ENCODE measurements at places on chromosomes 13 and 19. TPM values are rescaled to one million over a fixed set of nuclear protein-coding genes. Genes with fewer than 3 reads are reported as not detected.
A peak's percentile ranks its signal among the peaks of the same experiment; 100 is the strongest.

The ATP1A3 gene
- total RNA-seq, result under 0.01 TPM

The SIGLECL1 gene
- total RNA-seq, result not detected

The FLT3 gene
- not detected for total RNA-seq

The CPAMD8 gene
- total RNA-seq, result 0.51 TPM

The ZNF726 gene
- 0.51 TPM for total RNA-seq

The SUGT1 gene
- 45.7 TPM for total RNA-seq

- peak; percentile 23 for DNase-seq
Observed at GRCh38 chr13:112943309-112944125, 25.5 kb upstream of the MCF2L start.

- DNase-seq, result peak; percentile 6
Observed at GRCh38 chr13:49214917-49215376, 5.2 kb upstream of the MLNR start.

DNA sequence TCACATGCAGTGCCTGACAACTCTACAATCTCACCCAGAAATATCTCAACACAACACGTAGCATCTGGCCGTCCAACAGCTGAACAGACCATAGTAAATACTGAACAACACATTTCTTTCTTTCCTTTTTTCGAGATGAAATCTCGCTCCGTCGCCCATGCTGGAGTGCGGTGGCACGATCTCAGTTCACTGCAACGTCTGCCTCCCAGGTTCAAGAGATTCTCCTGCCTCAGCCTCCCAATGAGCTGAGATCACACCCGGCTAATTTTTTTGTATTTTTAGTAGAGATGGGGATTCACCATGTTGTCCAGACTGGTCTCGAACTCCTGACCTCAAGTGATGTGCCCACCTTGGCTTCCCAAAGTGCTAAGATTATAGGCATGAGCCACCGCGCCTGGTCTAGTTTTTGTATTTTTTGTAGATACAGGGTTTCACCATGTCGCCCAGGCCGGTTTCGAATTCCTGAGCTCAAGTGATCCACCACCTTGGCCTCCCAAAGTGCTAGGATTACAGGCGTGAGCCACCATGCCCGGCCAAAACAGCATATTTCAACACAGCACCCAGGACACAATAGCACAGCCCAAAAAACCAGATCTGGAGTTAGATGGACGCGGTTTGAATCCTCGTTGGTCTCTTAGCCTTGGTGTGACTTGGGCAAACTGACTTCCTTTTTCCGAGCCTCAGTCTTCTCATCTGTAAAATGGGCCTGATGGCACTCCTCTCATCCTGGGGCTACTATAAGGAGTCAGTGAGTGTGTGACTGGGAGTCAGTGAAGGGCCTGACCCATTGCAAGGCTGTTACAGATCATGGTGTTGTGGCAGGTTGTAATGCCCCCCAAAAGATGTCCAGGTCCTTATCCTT, 22.6 kb downstream of the CYP2A6 start:
- no peak for DNase-seq

GRCh38 chr13:94703721-94704314, 8.5 kb downstream of the SOX21 start:
- no peak for DNase-seq

- peak; percentile 80 for DNase-seq
Observed at GRCh38 chr19:42111384-42111783, 20.9 kb downstream of the POU2F2 start.

GRCh38 chr13:111372651-111373425, 52.4 kb downstream of the TEX29 start:
- DNase-seq, result no peak

DNA sequence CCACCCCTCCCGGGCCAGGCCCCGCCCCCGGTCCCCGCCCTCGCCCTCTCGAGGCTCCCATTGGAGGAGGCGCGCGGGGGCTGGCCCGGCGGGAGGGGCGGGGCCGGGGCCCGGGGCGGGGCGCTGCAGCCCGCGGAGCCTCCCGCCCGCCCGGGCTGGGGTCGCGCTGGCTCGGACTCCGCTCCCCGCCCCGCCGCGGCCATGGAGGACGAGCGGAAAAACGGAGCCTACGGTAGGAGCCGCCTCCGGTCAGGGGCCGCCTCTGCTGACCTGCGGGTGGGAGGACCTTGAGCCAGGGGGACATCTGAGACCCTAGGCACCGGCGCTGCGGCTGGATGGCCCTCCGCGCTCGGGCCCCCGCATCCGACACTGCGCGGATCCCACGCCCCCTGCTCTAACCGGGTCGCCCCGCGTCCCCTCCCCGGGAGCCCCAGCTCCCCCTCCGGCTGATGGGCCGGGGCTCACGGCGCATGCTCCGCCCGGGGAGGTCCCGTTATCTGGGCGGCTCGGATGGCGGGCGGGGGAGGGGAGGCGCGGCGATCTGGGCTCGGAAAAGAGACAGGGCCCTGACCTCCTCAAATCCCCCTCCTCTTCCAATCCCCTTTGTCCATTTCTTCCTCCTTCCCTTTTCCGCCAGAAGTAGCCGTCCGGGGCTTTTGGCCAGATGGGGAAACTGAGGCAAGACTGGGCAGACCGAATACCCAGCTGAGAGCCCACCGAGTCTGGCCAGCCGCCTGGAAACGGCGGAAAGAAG, 15.4 kb upstream of the AP1M2 start:
- peak; percentile 58 for DNase-seq

- no peak for DNase-seq
Observed at GRCh38 chr13:75694722-75695121, 58.6 kb downstream of the LMO7 start.

- peak; percentile 15 for DNase-seq
Observed at GRCh38 chr13:110853235-110853721, 61.6 kb downstream of the ANKRD10 start.

- DNase-seq, result peak; percentile 81
Observed at GRCh38 chr19:33376423-33376822, 2.9 kb downstream of the CEBPG start.

GRCh38 chr19:18710996-18711751, 27.7 kb downstream of the CRTC1 start:
- DNase-seq, result peak; percentile 50

- peak; percentile 31 for DNase-seq
Observed at GRCh38 chr13:57632276-57633140, 964 bp downstream of the PCDH17 start.

DNA sequence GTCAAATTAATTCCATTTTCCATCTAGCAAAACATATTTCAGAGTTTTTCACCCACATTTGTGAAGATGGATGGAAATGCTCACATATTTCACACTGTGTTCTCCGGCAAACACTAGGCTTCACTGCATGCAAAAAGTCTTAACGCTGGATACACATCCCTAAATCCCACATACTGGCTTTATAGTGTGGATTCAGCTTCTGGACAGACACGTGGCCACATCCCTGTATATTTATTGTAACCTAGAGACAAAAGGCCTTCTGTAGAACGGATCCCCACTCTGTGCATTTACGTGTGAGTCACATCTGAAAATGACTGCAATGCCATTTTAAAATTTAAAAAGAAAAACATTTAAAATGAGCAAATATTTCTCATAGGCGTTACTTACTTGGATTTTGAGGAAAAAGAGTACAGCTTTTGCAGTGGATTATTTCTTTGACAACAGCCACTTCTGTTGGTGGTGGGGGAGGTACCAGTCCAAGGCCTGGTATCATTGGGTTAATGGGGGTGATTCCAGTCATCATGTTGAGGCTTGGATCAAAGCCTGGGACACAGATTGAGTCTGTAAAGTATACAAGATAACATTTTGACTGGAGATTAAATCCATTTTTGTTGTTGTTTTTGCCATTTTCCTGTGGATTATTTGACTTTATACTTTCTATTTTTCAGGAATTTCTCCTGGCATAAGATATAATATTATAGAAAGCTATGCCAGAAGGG, 337.7 kb downstream of the DNAJC15 start:
- no peak for DNase-seq

DNA sequence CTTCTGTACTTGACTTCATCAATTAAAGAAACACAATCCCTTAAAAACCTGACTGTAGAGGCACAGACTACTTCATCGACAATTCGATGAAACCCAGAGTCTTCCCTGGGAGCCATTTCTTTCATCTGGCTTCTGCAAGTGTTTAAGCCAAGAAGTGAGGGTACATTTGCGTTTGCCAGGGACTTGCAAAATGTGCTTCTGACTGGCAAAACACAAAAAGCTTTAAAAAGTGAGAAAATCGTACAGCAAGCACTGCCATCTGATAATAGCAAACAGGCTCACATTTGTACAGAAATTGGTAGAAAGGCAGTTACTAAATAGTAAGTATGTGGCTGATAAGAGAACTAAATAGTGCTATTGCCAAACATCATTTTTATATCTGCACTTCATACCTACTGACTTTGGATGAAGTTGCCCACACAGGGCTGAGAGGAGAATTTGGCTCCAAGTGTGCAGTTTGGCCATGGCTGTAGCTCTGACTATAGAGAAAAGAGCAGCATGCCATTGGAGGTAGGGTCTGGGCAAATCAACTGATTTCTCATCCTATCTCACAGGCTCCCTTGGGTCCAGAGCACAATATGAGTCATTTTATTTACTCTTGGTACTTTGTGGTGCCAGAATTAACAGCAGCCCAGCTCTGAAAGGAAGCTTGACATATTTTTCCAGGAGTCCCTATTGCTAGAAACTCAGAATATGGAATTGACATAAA, 358.1 kb downstream of the OXGR1 start:
- no peak for DNase-seq

- DNase-seq, result no peak
Observed at GRCh38 chr19:12260236-12260635, 34.4 kb downstream of the ZNF44 start.

- no peak for DNase-seq
Observed at GRCh38 chr19:13604902-13605586, 98.8 kb upstream of the CACNA1A start.

DNA sequence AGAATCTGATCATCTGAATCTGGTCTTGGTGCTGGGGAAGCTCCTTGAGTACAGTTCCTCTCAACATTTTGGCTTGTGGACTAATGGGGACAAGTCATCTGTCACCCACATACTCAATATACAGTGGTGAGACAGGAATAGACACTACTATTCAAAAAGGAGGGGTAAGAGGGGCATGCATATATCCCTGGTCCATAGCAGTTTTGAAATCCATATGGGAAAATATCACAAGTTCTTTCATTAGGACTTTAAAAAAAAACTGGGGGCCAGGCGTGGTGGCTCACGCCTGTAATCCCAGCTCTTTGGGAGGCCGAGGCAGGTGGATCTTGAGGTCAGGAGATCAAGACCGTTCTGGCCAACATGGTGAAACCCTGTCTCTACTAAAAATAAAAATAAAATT, 20.3 kb upstream of the PPP5C start:
- DNase-seq, result no peak

DNA sequence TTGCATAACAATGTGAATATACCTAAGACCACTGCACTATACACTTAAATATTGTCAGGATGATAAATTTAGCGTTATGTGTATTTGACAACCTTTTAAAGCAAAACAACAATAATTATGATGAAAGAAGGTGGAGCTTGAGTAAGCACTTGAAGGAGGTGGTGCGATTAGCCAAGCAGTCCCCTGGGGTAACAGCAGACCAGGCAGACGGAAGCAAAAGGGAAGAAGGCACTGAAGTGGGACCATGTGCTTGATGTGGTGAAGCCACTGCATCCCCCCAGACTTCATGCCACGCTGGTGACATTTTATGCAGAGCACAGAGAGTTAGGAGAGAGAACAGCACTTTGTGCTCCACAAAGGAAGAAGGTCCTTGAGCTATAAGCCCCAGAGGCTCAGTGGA, 58.3 kb upstream of the ZNF507 start:
- no peak for DNase-seq

- no peak for DNase-seq
Observed at GRCh38 chr19:53813996-53814395, 10.1 kb downstream of the NLRP12 start.

All from fibroblast of lung (primary cell).